Left ventricle myocardium superior (tissue), 1 donor: ENCODE measurements at places on chromosomes 7 and 10.

DNA sequence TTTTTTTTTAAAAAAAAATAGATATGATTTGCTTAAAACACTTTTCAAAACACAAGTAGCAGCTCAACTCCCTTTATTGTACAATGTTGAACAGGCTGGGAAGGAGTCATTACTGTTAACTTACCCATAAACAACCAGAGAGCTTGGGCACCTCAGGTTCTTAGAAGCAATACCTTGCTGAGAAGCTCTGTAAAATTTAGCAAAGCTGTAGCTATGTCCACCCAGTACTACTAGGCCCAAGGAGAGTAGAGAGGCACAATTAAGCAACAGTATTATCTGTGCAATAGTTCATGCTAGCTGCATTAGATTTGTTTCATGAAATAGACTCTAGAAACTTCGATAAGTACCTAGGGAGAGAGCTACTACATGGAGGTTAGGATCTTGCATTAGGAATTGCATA, 32.0 kb downstream of the SEMA3A start:
- no peak for DNase-seq

DNA sequence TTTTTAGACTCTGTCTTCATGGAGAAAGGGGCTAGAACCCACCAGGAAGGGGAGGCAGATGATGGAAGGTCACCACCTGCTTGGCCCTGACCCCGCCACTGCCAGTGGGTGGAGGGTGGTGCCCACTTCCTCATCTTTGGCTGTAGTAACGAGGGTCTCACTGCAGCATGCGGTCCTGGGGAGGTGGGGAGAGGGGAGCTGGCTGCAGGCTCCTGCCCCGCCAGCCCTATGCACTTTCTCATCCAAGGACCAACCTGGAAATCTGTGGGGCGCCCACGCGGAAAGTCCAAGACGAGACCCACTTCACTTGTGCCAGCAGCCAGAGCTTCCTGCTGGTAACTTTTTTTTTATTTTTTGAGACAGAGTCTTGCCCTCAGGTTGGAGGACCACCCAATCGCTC, 101.0 kb downstream of the CUX1 start:
- no peak for DNase-seq

DNA sequence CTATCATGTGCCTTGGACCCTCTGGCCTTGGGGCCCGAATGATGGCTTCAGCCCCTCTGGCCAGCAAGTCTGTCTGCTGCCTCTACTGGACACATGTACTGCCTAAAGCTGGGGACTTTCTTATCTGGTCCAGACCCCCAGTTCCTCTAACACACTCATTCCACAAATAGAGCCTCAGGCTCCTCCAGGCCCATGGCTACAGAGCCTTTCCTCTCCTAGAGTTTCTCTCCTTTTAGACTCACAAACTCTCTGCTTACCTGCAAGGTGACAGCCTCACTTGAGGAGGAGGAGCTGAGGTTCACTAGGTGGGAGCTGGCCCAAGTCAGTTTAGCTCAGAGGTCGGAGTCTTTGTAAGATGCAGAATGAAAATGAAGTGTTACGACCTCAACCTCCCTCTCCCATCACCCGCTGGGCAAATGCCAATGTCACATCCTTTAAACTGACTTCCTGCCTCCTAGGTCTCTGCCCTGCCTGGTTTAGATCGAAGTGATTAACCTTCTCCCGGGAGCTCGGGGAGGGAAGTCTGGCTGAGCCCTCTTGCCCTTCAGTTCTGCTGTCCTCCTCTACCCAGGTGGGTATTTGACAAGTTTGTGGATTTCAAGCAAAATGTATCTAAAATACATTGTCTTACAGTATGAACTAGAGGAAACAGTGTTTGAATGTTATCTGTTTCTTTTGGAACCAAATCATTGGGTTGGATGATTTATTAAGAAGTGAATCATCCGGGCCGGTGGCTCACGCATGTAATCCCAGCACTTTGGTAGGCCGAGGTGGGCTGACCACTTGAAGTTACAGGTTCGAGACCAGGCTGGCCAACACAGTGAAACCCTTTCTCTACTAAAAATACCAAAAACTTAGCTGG, 71.9 kb upstream of the TNS3 start:
- DNase-seq, result no peak

GRCh38 chr7:30594048-30594539, 584 bp upstream of the GARS1 start:
- peak; percentile 36 for DNase-seq

GRCh38 chr10:86390337-86391120, 23.9 kb upstream of the GRID1 start:
- DNase-seq, result no peak

DNA sequence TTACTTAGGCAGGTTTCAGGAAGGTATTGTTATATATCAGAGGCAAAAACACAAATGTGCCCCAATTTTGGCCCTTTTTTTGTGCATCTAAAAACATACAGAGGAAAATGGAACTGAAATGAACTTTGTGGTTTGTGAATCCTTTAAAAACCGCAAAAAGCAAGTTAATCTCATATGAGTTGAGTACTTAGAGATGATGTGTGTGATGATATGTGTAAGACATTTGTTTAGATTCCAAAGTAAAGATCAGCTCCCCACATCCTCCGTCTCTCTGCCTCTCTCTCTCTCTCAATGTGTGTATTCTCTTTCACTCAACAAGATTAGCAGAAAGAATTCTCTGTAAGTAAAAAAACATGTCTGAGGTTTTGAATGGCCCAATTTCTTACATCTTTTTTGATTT, 201.9 kb downstream of the MALRD1 start:
- DNase-seq, result no peak

DNA sequence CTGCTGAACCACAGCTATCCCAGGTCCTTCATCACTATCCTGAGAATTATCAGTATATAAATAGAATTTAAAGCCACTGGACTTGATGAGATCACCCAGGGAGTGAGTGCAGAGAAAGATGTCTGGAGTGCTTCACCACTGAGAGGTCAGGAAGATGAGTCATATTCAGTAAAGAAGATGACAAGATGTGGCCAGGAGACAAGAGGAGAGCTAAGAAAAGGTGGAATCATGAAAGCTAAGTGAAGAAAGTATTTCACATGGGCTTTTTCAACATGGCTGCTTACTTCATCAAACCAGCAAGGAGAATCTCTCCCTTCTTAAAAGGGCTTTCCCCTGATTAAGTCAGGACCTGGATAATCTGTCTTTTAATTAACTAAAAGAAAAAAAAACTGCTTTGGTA, 9.1 kb upstream of the PRKAR2B start:
- no peak for DNase-seq

- peak; percentile 97 for DNase-seq
Observed at GRCh38 chr7:80918909-80919721, at the start of gene SEMA3C. Gene SEMA3C, minus strand, starts transcription at chr7:80919051. Its CDS starts 2,270 bp downstream, at chr7:80916781.

DNA sequence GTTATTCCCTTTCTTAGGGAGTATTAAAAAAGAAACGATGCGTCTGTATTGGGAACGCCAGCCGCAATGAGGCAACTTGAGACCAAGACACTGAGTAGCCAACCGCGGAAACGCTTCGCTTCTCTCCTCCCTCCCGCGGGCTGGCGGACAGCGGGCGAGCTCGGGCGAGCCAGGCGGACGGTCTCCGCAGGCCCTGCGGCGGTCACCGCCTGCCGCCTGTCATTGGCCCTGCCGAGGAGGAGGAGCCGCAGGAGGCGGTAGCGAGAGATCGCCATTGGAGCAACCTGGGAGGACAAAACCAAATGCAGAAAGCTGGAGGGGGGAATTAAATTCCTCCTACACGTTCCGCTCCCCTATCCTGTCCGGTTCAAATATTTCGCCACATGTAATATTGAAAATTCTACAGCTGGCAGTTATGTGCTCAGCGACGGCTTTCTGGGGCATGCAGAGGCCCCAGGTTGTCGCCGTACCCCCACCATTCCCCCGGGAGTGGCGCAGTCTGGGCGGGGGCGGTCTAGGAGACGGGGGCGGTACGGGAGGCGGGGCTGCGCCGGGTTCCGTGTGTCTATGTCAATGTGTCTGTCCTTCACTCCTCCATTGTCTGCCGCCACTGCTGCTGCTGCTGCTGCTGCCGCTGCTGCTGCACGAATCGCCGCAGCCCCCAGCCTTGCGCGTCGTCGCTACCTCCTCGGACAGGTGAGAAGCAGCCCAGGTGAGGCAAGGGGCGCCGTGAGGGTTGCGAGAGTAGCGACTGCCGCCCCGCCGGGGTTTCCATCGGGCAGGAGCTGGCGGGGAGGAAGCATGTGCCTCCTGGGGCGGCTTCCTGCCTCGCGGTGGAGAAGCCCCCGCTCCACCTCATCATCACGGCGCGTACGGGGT, at the start of the genes ANKMY2 and BZW2:
Gene ANKMY2 (minus strand): TSS at position 162 of the 879 bp plus-strand sequence. CDS start 181 bp downstream, outside the sequence.
Gene BZW2 (plus strand): TSS at position 589 of the 879 bp plus-strand sequence. CDS start 19,263 bp downstream, outside the sequence.
- DNase-seq, result peak; percentile 97

DNA sequence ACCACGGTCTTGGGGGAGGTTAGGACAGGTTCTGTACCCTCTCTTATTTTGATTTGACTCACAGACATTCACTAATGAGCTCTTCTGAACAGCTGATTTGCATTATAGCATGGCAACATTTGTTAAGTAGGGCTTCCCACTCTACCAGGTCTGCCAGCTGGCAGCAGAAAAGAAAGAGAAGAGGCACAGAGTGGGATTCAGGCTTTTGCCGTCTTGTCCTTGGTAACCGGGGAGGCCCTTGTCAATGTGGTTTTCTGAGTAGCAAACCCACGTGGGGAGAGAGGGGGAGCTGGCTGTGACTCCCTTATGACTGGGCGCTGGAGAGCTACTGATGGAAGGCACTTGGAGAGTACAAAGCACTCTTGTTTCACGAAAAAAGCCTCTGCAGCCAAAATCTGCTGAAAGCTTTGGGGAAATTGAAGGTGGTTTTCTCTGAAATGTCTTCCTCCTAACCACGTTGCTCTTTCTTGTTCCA, 355.3 kb upstream of the GALNT17 start:
- no peak for DNase-seq

- DNase-seq, result no peak
Observed at GRCh38 chr10:244227-244626, 109.0 kb downstream of the ZMYND11 start.

DNA sequence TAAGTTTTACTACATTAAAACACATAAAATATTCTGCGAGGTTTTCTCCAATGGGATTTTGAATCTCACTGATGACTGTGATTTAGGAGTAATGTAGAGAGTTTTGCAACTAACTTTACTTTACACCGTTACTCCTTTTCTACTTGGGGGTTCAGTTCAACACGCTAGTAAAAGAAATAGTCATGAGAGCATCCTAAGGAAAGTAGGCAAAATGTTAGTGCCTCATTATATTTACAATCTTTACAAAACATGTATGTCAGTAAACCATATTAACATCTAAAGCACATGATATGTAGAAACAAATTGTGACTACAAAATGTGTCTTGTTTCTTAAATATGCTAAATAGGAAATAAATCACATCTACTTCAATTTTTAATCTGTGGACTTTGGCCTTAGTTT, 6.0 kb downstream of the MEOX2 start:
- DNase-seq, result no peak

- DNase-seq, result no peak
Observed at GRCh38 chr7:111668711-111669110, 106.4 kb upstream of the IMMP2L start.

- peak; percentile 45 for DNase-seq
Observed at GRCh38 chr7:51033727-51034520, 251.2 kb upstream of the GRB10 start.

DNA sequence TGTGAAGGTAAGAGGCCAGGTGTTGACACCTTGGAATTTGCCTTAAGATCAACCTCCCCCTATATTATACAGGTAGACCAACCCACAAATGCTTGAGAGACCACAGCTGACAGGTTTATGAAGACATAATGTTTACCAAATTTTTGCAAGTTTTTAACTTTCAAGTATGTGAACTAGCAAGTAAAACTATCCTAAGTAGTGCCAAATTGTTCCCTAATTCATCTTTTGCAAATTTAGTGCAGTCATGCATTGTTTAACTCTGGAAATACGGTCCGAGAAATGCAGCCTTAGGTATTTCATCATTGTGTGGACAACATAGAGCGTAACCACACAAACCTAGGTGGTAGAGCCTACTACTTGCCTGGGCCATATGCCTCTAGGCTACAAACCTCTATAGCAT, 10.7 kb downstream of the UPP1 start:
- no peak for DNase-seq

DNA sequence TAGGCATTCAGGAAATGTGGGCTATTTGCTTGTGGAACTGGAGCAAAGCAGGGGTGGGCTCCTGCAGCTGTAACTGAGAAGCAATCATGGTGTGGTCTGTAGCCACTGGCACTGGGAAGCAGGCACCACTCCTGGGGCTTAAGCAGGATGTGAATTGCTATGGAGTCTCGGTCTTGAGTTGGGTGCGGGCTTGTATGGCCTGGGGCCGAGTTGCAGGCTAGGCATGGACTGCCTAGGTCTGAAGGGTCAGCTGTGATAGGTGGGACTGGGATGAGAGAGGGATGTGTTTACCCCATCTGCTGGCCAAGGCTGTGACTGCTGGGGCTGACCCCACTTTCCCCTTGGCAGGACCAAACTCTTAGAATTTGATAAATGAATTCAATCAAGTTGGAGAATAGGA, 43.0 kb downstream of the ADCY1 start:
- no peak for DNase-seq

GRCh38 chr7:116198748-116199410, 11.5 kb upstream of the TES start:
- DNase-seq, result no peak

DNA sequence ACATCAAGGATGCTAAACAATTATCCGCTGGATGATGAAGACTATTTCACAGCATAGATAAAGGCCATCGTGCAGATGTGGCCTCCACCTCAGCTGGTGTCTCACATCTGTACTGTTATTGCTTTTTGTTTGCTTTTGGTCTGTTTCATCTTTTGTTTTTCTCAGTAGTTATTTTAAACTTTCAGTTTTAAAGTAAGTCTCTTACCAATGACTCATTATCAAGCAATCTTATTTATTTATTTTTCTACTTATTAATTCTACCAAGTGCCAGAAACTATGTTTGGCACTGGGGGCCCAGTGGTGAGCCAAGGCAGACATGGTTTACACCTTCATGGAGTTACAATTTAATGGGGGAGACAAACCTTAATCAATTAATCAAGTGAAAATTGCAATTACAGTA, 250.9 kb upstream of the TMEM72 start:
- DNase-seq, result no peak

- DNase-seq, result no peak
Observed at GRCh38 chr10:58901092-58901646, 275.3 kb upstream of the PHYHIPL start.

DNA sequence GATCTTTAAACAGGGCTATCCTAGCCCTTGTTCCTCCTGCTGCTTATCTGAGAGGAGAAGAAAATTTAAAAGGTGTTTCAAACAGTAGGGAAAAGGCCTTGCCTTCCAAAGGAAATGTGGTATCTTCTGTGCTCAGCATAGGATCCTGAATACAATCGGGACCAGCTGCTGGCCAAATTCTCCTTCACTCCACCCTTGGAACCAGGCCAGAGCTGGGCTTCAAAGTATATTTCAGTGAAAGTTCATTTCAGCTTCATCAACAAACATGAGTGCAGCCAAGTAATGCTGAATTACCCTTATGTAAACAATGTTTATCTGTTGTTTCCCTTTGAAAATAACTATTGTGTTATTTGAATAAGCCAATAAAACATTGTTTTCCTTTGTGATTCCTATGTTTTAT, 146.5 kb upstream of the MEOX2 start:
- peak; percentile 68 for DNase-seq

- no peak for DNase-seq
Observed at GRCh38 chr7:75884476-75884875, 5.6 kb downstream of the RHBDD2 start.

DNA sequence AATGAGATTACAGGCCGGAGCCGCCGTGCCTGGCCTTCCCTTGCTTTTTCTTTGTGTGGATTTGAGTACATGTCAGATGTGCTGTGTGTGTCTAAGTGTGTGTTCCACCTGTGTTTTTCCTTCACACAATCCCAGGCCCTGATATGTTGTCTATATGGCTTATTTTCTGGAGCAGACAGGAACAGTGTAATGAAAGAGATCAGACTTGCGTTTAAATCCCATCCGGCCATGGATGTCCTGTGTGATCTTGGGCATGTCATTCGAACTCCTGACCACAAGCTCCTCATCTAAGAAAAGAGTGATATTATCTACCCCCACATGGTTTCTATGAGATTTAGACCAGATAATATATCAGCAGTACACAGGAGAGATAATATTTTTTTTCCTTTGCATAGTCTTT, 37.2 kb downstream of the APBB1IP start:
- no peak for DNase-seq
